ENCODE measurements at places on chromosomes 6 and 20.

GRCh38 chr20:23159256-23159946 lies 73.3 kb upstream of the CD93 start:
- no peak for DNase-seq

GRCh38 chr20:62425281-62426058 lies 1.9 kb downstream of the RBBP8NL start:
- no peak for DNase-seq

GRCh38 chr6:33405386-33405940 lies 5.4 kb upstream of the PHF1 start:
- DNase-seq = no peak

- no peak for DNase-seq
Measured at GRCh38 chr6:132168961-132169360, 217.8 kb upstream of the CCN2 start.

DNA sequence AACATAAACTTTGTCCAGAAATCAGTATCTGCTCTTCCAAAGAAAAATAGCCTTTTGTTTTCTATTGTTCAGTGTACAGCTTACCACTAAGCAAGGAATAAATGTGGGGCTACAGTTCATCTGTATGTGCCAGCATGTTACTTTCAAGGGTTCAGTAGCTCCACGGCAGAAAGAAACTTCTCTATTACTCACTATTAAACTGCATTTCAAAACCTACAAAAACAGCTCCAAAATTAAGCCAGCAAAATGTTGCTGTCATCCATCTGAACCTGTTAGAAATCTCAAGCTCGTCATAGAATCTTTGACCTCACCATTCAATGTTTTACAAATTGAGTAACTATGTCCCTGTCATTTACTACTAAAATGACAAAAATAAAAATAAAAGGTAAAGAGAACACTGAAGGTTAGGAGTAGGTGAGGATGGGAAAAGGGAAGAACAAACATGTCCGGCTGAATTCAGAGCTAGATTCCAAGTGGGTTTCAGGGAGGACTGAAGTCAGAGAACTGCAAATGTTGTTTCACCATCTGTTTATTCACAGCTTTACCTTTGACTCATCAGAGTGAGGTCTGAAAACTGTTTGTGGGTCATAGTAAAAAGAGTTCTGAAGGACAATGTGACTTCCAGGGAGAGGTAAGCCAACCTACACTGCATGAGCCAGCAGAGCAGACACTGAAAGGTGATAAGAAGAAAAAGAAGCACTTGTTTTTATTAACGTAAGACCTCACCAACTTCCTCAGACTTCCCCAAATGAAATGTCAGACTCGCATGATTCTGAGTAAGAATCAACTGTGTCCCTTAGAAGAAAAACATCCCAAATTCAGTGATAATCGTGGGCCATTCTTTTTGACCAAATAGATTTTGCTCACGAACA lies 62.0 kb downstream of the ATXN1 start:
- peak; percentile 46 for DNase-seq

DNA sequence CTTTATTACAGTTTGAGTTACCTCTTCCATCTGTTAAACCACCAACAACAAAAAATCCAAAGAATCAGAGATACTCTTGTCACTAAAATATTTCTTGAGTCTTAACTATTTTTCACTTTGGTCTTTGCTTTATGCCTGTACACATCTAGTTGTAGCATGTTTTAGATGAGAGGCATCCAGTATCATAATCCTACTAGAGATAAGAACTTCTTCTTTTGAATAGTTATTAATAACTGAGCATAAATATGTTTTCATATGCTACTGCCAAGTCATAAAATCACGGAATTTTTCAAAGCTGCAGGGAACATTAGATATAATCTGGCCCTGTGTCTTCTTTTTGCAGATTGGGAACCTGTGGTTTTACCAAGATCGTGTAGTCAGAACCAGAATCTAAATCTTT lies 55.3 kb downstream of the STK4 start:
- DNase-seq = no peak

- DNase-seq = no peak
Measured at GRCh38 chr6:157070403-157071107, 252.8 kb downstream of the TMEM242 start.

DNA sequence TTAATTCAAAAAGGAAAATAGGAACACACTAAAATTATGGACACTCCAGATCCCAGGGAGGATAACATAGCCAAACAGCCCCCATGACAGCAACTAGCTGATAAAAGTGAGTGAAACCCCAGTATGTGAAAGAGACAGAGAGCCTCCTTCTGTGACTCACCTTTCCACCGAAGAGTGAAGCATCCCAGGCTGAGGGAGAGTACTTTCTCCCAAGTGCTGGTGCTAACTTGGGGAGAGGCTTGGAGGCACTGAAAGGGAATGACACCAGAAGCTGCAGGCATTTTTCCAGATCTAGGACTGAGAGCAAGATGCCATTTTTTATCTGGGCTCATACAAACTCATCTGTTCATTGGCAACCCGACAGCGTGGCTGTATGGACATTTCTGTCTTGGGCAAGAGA lies 339.8 kb downstream of the HTR1B start:
- DNase-seq = no peak

DNA sequence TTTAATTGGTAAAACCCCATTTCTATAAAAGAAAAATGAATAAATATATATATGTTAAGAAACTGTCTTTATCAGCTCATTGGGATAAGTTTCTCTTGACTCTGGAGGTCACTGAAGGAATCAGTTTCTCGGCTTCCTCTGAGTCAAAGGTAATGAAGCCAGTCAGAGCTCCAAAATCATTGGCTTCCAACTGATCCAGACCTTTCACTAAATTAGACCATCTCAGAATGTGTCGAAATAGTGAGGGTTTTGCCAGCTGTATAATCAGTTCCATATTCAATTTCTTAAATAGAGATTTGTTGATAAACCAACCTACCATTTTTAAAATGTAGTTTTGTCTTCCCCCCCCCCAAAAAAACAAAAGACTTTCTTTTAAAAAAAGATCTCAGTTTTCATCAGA lies 60.5 kb upstream of the SRSF6 start:
- no peak for DNase-seq

- peak; percentile 61 for DNase-seq
Measured at GRCh38 chr6:33607784-33608161, 13.3 kb upstream of the ITPR3 start.

DNA sequence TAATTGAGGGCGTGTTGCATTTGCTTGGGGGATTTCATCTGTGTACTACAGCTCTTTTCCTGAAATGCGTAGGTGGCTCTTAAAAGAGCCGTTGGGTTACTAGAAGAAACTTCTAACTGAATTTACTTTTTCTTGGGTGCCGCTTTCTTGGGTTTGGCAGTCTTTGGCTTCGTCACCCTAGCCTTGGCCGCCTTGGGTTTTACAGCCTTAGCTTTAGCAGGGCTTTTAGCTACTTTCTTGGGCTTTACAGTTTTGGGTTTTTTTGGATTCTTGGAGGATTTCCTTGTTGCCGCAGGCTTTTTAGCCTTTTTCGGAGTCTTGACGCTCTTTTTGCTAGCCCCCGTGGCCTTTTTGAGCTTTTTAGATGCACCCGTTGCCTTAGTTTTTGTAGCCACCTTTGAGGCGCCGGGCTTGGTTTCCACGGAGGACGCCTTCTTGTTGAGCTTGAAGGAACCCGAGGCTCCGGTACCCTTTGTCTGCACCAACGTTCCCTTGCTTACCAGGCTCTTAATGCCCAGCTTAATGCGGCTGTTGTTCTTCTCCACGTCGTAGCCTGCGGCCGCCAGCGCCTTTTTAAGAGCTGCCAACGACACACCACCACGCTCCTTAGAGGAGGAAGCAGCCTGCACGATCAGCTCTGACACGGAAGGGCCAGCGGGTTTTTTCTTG lies 54.5 kb downstream of the TRIM38 start:
- DNase-seq = no peak

DNA sequence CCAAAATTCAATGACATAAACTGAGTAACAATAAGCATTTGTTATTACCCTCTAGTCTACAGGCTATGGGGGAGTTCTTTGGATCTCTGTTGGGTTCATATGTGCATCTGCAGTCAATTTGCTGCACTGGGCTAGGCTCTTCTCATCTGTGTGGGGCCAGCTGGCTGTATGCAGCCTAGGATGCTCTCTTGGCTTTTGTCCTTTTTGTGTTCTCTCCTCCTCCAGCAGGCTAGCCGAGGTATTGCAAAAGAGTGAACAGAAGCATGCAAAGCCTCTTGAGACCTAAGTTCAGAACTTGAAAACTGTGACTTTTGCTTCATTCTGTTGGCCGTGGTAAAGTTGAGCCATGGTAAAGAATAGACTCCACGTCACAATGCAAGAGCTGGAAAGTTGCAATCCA lies 62.8 kb upstream of the FOXO3 start:
- peak; percentile 1 for DNase-seq

DNA sequence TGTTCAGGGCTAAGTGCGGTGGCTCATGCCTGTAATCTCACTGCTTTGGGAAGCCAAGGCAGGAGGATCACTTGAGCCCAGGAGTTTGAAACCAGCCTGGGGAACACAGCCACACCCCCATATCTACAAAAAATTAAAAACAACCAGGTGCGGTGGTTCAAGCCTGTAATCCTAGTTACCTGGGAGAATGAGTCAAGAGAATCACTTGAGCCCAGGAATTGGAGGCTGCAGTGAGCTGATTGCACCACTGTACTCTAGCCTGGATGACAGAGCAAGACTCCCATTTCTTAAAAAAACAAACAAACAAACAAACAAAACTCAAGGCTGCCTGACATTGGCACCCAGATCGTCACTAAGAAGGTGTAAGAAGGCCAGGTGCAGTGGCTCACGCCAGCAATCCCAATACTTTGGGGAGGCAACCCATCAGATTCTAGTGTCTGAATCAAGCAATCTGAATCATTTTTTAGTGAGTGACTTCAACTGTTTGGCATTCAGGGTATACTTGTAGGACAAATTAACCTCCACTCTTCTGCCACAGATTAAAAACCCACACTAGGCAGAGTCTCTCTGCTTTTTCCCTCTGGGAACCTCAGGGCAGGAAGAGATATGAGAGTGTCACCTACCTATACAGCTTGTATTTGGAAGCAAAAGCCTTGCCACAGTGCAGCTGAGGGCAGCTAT lies 6.1 kb downstream of the PLAGL2 start:
- no peak for DNase-seq

DNA sequence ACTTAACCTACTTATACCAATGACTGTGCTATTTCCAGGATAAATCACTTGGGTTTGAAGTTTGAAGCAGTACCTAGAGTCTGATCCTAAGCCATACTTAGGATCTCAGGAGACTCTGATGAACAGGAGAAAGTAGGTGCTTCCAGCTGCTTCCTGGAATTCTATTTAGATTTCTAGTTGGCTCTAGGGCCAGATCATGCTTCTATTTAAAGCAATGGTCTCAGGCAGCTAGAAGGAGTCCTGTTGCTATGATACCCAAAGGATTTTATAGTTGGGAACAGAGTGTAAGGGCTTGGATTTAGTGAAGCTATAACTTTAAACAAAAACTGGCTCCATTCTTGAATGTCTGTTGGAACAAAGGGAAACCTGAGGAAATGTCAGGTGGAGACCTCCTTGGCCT lies 52.4 kb upstream of the TINAG start:
- no peak for DNase-seq

- no peak for DNase-seq
Measured at GRCh38 chr6:170082531-170083187, 208.2 kb downstream of the DLL1 start.

DNA sequence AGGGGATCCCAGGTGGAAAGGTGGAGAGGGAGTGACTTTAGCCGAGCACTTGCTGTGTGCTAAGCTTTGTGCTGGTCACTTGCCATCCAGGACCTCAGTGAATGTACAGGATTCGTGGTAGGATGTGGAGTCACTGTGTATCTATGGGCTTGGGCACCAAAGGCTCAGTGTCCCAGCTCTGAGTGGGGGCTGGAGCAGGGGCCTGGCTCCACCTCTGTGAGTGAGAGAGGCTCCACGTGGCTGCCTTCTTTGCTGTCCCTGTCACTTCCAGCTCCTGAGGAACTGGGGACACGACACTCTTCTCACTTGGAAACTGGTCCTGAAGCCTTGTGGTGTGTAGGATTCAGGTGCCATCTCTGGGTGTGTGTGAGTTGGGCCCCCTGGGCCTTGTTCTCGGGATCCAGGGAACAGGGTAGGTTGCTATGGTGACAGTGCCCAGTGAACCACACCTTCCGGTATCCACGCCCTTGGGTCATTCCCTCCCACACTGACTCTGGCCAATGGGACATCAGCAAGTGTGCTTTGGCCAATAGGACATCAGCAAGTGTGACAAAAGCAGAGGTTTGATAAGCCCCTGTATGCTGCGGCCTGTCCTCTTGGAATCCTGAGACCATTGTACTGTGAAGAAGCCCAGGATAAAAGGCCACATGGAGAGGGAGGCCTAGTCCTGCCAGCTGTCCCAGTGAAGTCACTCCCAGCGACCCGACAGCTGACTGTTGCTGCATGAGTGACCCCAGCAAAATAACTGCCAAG lies 87.7 kb downstream of the CDH22 start:
- no peak for DNase-seq
